CD4-positive, alpha-beta memory T cell (primary cell): ENCODE measurements at places on chromosomes 2 and 18.

DNA sequence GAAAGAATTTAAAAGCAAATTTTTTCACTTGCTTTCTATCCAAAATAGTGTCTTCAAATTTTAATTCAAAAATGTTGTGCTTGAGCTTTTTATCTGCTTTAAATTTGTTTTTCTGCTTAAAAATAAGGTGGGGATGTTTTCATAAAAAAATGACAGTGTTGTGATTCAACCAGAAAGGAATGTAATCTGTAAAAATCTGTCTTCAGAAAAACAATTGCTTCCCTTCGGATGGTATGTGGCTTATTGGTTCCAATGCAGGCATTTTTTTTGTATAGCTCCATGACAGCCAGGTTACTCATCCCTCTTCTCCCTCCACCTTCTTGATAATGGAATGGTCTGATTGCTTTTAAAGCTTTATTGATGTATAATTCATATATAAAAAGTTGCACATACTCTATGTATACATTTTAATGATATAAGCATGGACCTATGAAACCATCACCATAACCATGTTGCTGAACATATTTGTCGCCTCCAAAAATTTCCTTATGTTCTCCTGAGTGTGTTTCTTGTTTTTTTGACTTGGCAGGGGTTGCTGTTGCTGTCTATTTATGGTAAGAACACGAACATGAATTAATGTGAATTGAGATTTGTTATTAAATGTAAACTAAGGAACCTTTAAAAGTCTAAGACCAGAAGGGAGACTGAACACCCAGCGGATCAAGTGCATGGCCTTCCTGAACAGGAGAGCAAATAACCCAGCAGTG is 363.7 kb upstream of the SPHKAP start:
- no peak for DNase-seq

DNA sequence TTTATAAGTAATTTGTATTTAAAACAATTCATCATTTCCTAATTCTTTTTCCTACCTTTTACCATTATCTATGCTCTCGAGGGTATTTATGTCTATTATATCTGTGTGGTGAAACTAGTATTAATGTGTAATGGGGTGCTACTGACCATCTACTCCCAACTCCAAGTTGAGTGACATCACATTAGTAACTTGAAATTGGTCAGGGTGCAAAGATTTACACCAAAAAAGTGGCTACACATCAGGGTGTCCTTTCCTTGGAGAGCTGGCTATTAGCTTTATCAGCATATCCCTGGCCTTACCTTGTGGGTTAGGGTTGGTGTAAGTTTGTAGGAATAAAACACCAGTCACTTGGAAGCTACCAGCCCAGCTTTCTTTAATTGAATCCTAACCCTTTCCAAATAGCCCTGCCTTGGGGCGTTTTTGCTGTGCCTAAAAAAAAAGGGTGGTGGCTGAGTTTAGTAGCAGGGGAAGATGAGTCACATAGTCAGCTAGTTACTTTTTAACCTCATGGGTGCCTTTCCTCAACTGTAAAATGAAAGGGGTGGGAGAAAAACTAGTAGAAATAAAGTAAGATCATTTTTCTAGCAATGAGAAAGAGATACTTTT is 14.0 kb downstream of the ANXA4 start:
- DNase-seq = no peak

DNA sequence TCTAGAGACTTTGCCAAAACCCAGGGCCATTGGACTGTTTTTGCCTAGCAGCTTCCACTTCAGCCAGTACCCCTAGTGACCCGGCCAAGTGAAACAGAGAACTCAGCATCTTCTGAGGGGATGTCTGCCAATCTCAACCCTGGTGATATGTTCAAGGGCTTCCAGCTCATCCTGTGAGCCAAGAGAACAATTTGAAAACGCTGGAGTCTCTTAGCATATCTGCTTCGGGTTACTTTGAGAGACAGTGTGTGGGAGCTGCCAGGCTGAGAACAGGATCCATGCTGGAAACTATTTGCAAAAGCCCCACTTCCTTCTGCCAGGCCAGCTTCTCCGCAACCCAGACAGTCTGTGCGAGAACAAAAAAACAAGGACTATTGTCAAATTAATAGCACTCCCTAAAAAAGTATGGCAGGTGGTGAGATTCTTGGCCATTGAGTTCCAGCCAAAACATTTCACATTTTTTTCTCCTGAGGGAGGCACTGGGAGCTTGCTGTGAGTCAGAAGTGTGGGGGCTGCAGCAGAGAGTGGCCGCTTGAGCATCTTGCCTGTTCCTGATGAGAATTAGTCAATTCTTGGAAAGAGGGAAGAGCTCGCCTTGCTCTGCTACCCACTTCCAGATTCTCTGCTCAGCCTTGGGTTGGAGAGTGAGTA is 395.6 kb upstream of the TRIB2 start:
- no peak for DNase-seq

GRCh38 chr18:49994410-49994809 is 181.1 kb upstream of the ACAA2 start:
- DNase-seq = no peak

- DNase-seq = no peak
Observed at GRCh38 chr2:189569295-189569910, 11.2 kb downstream of the SLC40A1 start.

DNA sequence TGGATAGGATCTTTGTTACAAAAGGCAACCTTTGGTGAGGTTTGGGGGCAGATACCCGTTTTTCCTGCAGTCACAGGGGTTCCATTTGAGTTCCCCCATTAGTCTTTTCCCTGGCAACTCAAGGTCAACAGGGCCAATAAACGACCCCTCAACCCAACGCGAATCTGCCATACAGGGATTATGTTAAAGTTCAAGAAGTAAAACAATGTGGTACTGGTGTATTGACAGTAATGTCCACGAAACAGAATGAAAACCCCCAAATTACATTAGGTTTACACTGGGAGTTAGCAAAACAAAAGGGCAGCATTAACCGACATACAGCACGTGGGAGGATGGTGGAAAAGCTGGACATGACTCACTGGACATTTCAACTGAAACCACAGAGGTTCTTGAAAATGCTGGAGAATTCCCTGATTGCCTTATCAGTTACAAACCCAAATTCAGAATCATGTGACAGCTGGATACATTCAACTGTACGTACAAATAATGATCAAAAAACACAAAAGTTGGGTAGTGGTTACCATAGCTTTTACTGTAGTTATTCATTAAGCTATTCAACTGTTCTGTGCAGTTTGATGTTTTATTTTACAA is 4.9 kb upstream of the IMP4 start:
- no peak for DNase-seq

GRCh38 chr2:223759569-223760430 is 77.6 kb downstream of the AP1S3 start:
- no peak for DNase-seq
